Esophagus squamous epithelium (tissue), 5 donors: ENCODE measurements at places on chromosomes 3 and 15.

DNA sequence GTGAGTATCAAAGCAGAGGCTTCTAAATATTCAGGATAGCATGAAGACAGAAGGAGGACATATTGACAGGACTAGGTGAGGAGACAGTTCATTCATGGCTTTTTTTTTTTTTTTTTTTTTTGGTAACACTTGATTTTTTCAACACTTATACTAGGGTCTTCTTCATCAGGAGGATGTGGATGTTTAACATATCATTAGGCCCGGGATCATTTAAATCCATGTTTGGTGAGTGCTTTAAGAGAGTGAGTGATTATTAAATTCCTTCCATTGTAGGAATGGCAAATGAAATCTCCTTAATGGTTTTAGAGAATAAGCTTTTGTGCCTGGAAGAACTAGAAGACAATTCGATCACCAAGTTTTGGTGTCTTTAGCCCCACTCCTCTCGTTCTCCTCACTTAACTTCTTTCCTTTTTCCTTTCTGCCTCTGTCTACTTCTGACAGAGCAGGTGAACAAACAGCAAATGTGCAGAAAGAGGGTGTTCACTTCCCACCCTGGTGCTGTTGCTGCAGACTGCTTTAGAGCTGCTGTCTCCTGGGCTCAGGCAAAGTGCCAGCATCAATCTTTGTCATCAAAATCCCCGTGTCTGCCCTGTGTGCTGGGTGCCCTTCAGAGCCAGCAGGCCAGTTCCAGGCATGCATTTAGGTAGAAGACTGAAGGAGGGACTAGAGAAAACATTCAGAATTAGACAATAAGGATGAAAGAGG lies 35.6 kb upstream of the RAB11A start:
- DNase-seq = no peak

DNA sequence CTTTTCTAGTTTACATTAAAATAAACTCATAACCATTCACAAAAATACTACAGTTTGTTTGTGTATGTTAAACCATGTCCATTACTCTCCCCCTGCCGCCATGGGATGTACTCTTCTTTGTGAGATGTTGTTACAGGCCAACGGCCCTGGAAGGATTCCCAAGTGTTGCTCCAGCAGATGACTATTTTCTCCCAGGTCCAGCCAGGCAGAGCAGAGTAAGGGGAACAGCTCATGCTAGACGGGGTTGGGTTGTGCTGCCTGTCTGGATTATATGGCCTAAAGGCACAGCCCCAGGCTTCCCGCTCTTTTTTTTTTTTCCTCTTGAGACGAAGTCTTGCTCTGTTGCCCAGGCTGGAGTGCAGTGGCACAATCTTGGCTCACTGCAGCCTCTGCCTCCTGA lies 24.5 kb upstream of the SLCO2A1 start:
- no peak for DNase-seq

GRCh38 chr3:155886915-155887314 lies 16.5 kb downstream of the GMPS start:
- DNase-seq = no peak

GRCh38 chr3:32257042-32257441 lies 18.6 kb downstream of the CMTM8 start:
- DNase-seq = no peak

GRCh38 chr3:55804170-55805095 lies 317.3 kb upstream of the WNT5A start:
- no peak for DNase-seq

GRCh38 chr3:44208086-44208485 lies 33.6 kb upstream of the TOPAZ1 start:
- no peak for DNase-seq

- DNase-seq = no peak
Observed at GRCh38 chr3:175227126-175227525, 368.0 kb downstream of the NAALADL2 start.

DNA sequence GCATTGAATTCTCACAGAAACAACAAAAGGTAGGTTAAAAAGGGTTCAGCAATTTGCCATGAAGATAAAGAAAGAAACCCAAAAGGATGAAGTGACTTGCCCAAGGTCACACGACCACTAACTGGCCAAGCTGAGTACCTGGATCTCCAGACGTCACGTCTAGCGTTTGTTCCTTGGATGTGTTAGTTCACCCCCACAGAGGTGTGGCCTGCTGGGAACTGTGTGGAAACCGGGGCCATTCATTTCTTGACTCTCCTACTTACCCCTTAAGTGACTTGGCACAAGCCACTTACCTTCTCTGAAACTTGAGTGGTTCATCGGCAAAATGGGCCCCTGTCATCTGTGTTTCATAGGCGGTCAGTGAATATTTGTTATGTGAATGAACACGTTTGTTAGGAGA lies 244.3 kb upstream of the SLCO3A1 start:
- no peak for DNase-seq

- DNase-seq = no peak
Observed at GRCh38 chr3:122692674-122693073, 12.0 kb downstream of the PARP14 start.

DNA sequence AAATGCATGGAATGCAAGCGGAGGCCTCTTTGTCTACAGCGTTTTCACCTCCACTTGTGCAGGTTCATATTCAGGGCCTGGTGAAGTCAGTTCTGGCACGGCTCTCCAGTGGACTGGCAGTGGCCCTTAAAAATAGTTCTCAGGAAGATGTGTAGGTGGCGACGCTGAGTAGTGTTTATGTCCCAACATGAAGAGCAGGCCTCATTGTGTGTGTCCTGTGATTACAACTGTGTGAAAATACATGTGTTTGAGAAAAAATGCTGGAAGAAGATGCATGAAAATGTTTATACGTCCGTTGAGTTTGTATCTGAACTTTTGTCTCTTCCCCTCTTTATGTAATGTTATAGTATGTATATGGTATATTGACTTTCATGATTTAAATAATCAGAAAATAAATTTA lies 7.2 kb downstream of the LIPC start:
- DNase-seq = no peak

GRCh38 chr3:82163907-82164520 lies 402.6 kb upstream of the GBE1 start:
- no peak for DNase-seq

DNA sequence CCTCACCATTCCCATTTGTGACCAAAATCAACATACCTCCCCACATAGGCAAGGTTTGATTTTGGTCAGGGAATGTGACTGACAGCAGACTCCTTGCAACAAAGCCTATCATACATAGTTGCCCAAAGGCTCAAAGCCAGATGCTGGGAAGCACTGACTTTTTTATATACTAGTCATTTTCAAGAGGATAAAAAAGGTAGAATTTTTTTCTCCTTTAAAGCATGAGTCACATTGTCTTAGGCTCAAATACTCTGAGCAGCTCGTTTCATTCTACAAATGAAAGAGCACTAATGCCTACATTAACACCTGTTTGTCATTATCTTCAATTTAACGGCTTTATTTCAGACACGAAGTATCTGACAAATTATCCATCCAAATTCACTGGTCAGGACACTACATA lies 36.2 kb downstream of the ICE2 start:
- no peak for DNase-seq

DNA sequence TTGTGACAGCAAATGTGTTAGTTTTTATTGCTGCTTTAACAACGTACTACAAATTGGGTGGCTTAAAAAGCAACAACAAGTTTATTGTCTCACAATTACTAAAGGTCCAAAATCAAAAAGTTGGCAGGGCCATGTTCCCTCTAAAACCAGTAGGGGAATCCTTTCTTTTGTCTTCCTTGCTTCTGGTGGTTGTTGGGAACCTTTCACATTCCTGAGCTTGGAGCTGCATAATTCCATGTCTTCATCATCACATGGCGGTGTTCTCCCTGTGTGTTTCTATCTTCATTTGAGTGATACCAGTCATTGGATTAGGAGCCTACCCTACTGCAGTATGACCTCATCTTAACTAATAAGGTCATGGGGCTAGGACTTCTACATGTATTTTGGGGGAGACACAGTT lies 7.4 kb downstream of the SPRED1 start:
- no peak for DNase-seq

DNA sequence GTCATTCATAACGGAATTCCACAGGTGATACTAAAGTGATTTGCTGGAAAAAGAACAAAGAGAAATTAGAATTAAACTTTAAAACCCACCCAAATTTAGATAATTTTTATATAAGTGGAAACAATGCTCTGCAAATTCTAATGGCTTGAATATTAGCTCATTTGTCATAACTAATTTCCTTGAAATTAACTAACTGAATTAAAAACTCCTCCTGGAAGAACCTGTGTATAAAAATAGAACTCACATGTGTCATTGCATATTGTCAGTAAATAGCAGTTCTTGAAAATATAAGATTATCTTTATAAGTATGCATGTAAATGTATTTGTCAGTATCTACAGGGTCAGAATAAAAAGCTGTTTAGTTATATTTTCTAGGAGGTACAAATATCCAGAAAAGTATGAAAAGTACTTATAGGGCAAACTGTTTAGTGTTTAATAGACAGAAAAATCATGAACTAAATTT lies 16.3 kb downstream of the ZIC1 start:
- DNase-seq = no peak

DNA sequence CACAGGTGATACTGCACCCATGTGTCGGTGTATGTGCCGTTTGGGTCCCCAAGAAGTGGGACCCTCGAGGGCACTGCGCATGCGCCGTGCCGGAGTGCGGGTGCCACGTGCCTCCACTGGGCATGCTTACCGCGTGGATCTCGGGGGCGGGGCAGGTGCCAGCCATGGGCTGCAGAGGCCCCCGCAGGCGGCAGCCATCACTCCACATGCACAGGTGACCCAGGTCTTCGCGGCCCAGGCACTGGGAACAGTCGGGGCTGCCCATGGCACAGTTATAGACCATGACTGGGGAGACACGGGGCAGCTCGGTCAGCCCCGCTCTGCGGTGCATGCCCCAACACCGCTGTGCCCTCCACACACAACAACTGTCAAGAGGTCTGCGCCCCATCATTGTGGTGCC lies 31.2 kb downstream of the H1-8 start:
- no peak for DNase-seq

- DNase-seq = no peak
Observed at GRCh38 chr15:52146776-52147175, 34.2 kb upstream of the BCL2L10 start.

- DNase-seq = no peak
Observed at GRCh38 chr3:124557433-124558232, 172.6 kb upstream of the UMPS start.

- DNase-seq = no peak
Observed at GRCh38 chr3:62404321-62404720, 31.0 kb upstream of the FEZF2 start.

DNA sequence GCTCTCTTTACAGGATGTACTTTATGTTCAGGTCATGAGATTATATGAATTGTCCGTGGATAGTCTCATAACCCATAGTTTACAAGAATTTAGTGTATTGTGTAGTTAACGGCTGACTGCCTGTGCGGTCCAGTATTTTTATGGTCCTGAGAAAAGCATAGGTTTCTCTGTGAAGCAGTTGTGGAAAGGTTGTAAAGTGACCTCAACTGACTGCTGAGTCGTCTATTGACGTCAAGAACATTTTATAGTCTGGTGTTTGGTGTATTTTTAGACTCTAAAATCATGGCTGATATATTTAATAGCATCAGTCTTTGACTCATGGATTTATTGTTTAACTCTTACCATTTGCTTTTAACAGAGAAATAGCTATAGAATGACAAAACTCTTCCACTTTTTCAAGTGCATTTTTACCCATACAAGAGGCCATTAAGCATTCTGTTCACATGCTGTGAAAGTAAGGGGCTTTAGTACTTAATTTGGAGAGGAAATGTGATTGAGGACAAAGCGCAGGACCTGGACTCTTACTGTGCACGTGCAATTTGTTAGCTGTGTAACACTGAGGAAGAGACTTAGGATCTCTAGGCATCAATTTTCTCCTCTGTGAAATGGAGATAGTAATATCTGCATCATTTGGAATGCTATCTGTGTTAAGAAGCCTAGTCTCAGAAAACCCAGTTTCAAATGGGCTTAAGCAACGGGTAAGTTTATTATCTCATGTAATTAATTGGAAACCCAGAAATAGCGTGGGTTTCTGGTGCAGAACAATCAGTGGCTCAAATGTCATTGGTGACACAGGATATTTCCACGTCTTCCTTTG lies 240.8 kb downstream of the NFKBIZ start:
- no peak for DNase-seq

- no peak for DNase-seq
Observed at GRCh38 chr15:85116925-85117646, 135.4 kb downstream of the PDE8A start.

DNA sequence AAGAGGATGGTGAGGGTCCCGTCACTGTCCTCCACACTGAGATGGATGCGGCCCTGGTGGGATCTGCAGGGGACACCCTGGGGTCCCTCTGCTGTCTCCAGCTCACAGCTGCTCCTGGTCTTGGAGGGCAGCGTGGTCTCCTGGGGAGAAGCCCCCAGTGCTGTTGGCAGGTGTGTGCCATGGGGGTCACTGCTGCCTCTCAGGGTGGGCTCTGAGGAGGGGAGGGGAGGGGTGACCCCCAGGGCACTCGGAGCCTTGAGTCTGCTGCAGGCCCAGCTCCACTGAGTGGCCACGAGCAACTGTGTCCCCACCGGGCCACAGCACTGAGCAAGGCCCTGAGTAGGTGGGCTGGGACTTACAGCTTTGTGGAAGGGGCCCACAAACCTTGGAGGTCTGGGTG lies 34.7 kb downstream of the KLHL25 start:
- no peak for DNase-seq

DNA sequence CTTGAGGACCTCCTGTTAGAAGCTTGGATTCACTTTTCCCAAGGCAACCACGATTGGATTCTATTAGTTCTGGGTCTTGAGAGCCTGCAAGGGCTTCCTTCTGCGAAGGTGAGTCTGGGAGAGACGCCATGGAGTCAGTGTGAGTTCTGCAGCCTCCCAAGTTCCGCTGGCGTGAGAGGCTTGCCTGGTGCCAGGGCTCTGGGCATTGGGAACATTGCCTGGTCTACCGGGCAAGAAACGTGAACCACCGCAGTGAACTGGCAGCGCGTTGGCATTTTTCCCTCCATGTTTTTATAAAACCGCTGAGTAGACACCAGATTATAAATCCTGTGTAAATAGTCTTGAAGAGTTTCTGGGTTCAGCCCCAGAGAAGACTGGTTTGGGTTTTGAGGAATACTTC lies 160.9 kb downstream of the IGF1R start:
- no peak for DNase-seq

- no peak for DNase-seq
Observed at GRCh38 chr15:34802371-34802770, 7.0 kb upstream of the ACTC1 start.

GRCh38 chr3:36786921-36787890 lies 22.9 kb upstream of the DCLK3 start:
- no peak for DNase-seq

DNA sequence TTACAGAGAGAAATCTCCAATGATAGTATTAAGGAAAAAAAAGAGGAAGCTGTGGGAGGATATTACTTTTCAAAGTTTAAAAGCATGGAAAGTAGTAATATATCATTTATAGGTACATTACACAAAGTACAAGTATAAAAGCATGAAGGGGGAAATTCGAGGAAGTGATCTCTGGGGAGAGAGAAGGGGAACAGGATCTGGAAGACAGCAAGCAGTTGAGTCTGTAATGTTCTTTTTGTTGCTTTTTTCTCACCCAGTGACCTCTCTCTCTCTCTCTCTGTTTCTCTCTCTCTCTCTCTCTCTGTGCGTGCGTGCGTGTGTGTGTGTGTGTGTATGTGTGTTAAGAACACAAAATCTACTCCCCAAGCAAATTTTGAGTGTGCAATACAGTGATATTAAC lies 10.2 kb downstream of the C3orf20 start:
- no peak for DNase-seq
